NCI-H774 (cell line): ENCODE measurements at places on chromosomes 6 and 20.

- DNase-seq, result peak; percentile 38
These were observed 42.5 kb downstream of the ID4 start for GRCh38 chr6:19879663-19880062.

DNA sequence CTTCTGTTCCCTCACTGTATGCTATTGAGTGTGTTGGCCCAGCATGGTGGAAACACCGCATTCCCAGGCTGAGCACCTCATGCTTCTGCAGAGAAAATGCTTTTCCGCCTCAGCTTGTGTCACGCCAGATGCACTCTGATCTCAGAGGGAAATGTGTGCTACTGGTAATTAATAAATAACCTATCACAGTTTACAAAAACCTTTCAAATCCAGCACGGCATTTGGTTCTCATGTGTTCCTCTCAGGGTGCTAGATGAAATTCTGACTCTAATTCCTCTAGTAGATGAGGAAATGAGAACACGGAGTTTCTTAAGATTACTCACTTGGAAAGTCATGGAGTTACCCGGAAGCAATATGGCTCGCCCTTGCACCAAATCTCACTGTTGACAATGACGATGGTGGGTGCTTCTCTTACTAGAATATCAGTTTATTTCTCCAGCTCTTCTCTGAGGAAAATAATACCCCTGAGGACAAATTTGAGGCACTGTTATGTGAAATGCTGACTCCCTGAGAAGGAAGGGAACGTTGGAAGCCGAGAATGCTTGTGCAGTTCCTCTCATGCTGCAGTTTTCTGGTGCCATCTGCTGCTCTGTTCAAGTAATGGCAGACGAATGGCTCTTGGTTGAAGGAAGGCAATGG, 116.6 kb downstream of the RNF144B start:
- DNase-seq, result peak; percentile 57

- no peak for DNase-seq
These were observed 1.2 kb downstream of the TPD52L1 start for GRCh38 chr6:125154761-125155135.

DNA sequence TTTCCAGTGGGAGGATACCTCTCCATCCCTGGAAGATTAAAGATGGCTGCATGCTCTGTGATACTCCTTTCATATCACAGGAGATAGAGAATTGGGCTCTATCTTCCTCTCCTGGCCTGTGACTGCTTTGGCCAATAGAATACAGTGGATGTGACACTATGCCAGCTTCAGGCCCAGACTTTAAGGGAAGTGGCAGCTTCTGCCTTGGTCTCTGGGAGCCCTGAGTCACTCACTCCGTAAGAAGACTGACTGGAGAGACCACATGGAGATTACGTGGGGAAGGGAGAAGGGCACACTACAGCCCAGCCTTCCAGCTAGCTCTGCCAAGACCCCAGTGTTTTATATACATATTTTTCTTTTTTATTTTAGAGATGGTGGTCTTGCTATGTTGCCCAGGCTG, 10.4 kb upstream of the MMP9 start:
- DNase-seq, result no peak

- no peak for DNase-seq
These were observed 79.1 kb downstream of the CD164 start for GRCh38 chr6:109303164-109303563.

GRCh38 chr6:140777780-140778179, 1354.9 kb upstream of the GJE1 start:
- DNase-seq, result no peak

- no peak for DNase-seq
These were observed 10.5 kb downstream of the PIGT start for GRCh38 chr20:45426320-45427016.

DNA sequence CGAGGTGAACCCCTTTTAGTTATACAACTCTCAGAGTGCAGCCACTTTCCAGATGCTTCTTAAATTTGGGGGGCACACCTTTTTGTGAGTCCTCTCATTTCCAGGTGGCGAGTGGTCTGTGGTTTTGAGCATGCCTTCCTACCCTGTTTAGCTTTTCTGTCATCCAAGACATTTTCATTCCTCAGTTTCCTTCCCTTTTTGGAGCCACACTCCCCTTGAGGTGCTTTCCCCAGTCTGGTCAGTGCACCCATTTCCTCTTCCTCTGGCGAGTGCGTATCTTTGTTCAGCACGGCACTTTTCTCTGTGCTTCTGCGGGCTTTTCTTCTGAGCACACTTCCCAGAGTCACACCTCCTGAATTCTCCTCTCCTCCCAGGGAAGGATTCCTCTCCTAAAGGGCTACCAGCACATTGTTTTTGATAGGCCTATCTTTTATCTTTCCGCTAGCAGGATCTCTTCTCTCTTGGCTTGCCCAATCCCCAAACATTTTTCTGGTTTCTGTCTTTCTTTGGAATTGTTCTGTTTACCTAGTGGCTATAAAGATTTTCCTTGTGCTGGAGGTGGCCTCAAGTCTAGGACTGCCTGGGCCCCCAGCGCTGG, 1.4 kb downstream of the PHF20 start:
- no peak for DNase-seq

- no peak for DNase-seq
These were observed 125.1 kb downstream of the MRPL14 start for GRCh38 chr6:44002067-44002592.

DNA sequence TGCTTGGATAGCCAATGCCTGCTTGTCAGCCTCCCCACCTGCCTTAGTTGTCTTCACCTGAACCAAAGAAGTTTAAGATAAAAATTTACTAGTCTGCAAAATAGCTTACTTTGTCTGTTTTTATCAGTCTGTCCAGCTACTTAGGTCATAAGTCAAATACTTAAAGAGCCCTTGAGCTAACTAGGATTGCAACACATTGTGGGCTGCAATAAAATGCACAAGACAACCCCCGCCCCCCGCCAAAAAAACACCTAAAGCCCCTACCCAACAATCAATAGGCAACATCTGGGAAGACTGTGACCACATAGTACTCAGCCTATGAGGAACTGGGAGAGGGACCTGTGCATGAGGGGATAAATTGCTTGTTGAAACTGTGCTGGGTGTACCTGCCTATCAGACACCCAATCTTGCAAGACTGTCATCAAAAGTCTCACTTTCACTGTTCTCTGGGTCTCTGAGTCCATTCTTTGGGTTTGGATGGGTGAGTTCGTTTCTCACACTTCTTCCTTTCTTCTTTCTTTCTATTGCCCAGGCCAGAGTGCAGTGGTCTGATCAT, 27.3 kb upstream of the ABCC10 start:
- no peak for DNase-seq

DNA sequence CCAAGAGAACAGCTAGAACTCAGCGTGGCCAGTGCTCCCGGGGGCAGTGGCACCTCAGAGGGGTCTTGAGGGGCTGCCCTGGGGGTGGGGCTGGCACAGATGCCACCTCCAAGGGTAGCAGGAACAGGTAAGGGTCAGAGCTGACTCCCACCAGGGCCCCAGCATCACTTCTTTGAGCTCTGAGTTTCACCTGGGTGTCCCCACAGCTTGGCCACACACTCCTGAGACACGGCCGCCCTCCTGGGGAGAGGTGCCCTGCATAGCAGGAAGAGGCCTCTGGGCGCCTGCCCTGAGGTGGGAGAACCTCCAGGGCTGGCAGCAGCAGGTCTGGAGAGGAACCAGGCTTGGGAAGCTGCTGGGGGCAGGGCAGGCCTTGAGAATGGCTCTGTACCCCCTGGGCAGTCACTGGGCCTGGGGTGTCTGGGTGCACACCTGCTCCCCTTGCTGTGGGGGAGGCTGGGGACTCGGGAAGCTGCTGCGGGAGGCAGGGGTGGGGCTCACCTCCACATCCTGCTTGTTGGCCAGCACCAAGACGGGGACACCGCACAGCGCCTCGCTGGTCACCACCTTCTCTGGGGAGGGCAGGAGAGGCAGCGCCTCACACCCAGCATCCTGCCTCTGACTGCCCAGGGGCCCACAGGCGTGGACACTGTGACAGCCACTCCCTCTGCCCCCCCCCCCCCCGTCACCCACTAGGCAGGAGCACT, 5.0 kb downstream of the TNFRSF6B start:
- DNase-seq, result no peak

GRCh38 chr6:54958446-54958845, 111.9 kb downstream of the FAM83B start:
- no peak for DNase-seq

DNA sequence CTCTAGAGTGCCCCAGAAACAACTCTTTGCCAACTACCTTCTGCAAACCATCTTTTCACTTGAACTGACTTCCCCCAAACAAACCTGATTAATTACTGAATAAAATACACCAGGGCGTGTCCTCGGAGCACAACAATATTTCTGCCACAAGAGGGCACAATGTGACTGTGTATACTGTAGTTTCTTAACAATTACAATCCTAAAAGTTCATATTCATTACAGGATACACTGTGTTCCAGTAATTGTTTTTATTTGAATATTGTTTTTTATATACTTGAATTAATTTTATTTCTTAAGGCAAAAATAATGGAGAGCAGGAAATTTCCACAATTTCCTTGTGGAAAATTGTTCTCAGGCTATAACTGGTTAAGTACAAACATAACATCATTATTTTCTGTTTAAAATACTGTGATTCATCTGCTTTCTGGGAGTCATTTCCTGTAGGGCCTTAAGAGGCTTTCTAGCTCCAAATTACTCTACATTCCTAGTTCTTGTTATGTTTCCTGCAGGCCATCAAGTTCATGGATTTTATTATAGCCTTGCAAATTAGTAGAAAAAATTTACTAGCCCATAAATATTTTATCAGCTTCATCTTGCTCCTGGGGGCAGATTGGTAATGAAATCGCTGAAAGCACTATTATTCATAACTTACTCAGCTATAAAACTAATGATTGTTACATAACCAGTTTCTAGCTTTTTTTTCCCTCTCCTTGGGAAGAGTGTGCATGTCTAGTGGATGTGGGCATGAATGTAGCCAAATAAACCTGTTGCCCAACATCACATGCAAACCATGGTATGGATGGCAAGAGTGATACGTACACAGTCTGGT, 51.9 kb upstream of the SLC22A16 start:
- DNase-seq, result peak; percentile 80

- no peak for DNase-seq
These were observed 289.4 kb upstream of the STXBP5 start for GRCh38 chr6:146914489-146915483.

GRCh38 chr6:33078919-33079521, 3.2 kb downstream of the HLA-DPB1 start:
- no peak for DNase-seq

DNA sequence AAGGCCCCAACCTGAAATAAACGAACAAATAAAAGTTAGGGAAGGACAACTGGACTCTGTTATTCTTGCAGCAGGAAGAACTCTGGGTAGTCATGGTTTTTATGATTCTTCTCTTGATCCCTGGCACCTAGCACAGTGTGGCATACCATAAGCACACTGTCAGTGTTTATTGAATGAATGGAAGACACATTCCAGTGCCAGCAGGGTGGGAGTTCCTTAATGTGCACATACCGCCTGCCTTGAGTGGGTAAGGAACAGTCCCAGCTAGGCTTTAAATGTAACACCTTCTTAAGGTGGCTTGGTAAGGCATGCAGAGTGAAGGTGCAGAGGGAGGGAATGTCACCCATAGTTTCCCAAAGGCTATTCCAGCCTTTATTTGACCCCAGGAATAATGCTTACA, 162.9 kb upstream of the CEP162 start:
- no peak for DNase-seq

DNA sequence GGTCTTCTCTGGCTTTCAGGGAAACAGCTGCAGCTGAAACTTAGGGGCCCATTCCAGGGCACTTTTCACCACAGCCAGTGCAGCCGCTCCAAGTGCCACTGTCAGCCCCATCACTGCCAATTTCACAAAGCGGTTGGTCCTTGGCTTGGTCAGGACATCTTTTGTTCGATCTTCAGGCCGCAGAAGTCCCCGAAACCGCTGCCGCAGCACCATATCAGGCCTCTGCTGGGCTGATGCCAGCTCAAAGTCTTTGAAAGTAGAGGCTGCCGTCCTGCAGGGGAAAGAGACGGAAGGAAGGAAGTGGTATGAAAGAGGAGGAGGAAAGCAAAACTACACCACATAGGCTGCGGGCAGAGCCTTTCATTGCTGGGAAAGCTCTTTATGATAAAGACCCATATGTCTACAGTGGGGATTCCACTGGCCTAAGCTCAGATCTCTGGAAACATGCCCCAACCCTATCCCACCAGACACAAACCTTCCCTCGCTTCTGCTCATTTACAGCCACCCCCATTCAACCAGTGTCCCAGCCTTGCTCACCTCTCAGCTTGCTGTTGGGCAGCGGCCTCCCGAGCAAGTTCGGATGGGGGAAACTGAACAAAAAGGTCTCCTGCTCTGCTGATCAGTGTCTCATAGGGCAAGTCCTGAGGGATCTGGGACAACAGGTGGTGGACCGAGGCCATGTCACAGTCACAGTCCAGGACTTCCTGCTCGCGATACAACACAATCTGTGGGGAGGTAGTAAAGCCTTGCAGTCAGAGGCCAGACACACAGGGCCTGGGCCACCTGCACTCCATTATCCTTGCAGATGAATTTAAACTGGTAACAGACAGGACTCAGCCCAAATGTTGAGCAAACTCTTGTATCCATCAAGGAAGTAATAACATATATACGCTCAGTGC, 23.5 kb downstream of the TBC1D20 start:
- no peak for DNase-seq

DNA sequence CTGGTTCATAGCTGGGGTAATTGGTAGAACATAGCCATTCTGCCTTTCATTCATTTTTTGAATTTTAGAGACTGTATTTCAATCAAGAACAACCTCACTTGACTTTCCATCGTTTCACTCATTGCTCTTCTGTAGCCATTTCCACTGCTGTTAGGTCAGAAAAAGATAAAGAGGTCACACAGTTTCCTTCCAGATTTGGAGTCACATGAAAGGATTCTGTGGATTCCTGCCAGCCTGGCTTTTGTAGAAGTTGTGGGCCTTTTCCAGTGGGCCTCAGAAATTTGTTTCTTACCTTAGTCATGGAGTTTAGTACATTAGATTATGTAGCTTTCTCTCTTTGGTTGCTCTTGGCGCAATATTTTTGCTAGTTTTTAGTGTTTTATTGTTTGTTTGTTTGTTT, 157.8 kb downstream of the SASH1 start:
- no peak for DNase-seq

- DNase-seq, result no peak
These were observed 348.8 kb upstream of the SPTLC3 start for GRCh38 chr20:12659942-12660341.

GRCh38 chr6:168007592-168008338, 10.3 kb downstream of the KIF25 start:
- no peak for DNase-seq

DNA sequence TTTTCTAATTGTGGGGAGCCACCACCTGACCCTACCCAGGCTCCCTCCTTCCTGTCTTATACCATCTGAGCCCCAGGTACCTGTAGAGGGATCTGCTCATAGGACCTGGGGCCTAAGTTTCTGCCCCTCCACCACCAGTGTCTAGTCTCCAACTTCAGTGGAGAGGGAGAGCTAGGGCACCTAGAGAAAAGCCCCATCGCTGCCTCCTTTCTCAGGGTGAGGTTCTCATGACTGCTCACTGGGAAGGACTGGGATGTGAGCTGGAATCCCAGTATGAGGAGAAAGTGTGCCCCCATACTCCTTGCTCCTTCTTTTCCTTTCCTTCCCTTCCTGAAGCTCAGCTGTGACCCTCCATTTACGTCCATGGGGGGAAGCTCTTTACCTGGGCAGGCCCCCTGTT, 231.6 kb downstream of the LRFN2 start:
- no peak for DNase-seq

- no peak for DNase-seq
These were observed 414.1 kb upstream of the FKBP1C start for GRCh38 chr6:62797190-62797589.
